Activated CD4-positive, alpha-beta memory T cell treated with anti-CD3 and anti-CD28 coated beads, Interleukin-2, amount 10 ng/mL, durations not matched to agents 7 days and 5 days (primary cell): ENCODE measurements at places on chromosomes 7 and 10. TPM values are rescaled to one million over a fixed set of nuclear protein-coding genes. Genes with fewer than 3 reads are reported as not detected.

The RNLS gene
- total RNA-seq: 1.3 TPM

The WNT8B gene
- total RNA-seq: not detected

The CNPY1 gene
- total RNA-seq: not detected

The NEUROD6 gene
- total RNA-seq: not detected

The SP8 gene
- total RNA-seq: not detected

The CTAGE15 gene
- not detected for total RNA-seq

The ANKRD22 gene
- total RNA-seq: 0.18 TPM

The PRR15 gene
- total RNA-seq: not detected

The ARMC3 gene
- total RNA-seq: not detected

The SFMBT2 gene
- total RNA-seq: 27.0 TPM

The FRA10AC1 gene
- total RNA-seq: 11.7 TPM

The TAS2R41 gene
- not detected for total RNA-seq

The CADPS2 gene
- not detected for total RNA-seq

The PIK3CG gene
- total RNA-seq: 47.3 TPM

The FAM241B gene
- total RNA-seq: 2.7 TPM

The NPY4R gene
- not detected for total RNA-seq

The MYH16 gene
- total RNA-seq: not detected

The DNA2 gene
- total RNA-seq: 40.4 TPM

The CCDC3 gene
- 0.23 TPM for total RNA-seq

The GLRX3 gene
- 83.7 TPM for total RNA-seq

The SPDYE18 gene
- total RNA-seq: 1.4 TPM

The SPDYE8 gene
- total RNA-seq: not detected

The TAS2R3 gene
- total RNA-seq: 1.5 TPM

The NPSR1 gene
- not detected for total RNA-seq

The RBM20 gene
- total RNA-seq: not detected

The TRIM74 gene
- 2.5 TPM for total RNA-seq

The EGFR gene
- total RNA-seq: not detected

The ASB10 gene
- total RNA-seq: not detected

The RAMP3 gene
- not detected for total RNA-seq

The NRG3 gene
- total RNA-seq: not detected

The MRLN gene
- not detected for total RNA-seq

The GJD4 gene
- total RNA-seq: not detected

The TEX36 gene
- not detected for total RNA-seq

The ZNF680 gene
- total RNA-seq: 12.8 TPM

The ZNF804B gene
- total RNA-seq: not detected

The HIPK2 gene
- total RNA-seq: 24.0 TPM

The MMP21 gene
- not detected for total RNA-seq

The DYNC1I1 gene
- not detected for total RNA-seq

The SEMA3C gene
- not detected for total RNA-seq

The SLC26A3 gene
- not detected for total RNA-seq

The TACR2 gene
- not detected for total RNA-seq

The LRMDA gene
- not detected for total RNA-seq

The BLNK gene
- total RNA-seq: not detected

The ABCB4 gene
- total RNA-seq: not detected

The ADRB1 gene
- 0.20 TPM for total RNA-seq

The UCN3 gene
- not detected for total RNA-seq

The HOXA3 gene
- total RNA-seq: not detected

The SMKR1 gene
- 1.6 TPM for total RNA-seq

The FGF8 gene
- total RNA-seq: not detected

The TMEM168 gene
- 15.3 TPM for total RNA-seq

The LAMB1 gene
- total RNA-seq: not detected

The ENO4 gene
- total RNA-seq: not detected

The SPDYE2B gene
- total RNA-seq: 0.15 TPM

The IFT22 gene
- 6.6 TPM for total RNA-seq

The HOXA9 gene
- total RNA-seq: not detected

The PIK3AP1 gene
- total RNA-seq: 5.7 TPM

The ZNF25 gene
- total RNA-seq: 7.0 TPM
